Suppressor macrophage treated with lipopolysaccharide for 4 hours (primary cell): ENCODE measurements at places on chromosomes 4 and X.

DNA sequence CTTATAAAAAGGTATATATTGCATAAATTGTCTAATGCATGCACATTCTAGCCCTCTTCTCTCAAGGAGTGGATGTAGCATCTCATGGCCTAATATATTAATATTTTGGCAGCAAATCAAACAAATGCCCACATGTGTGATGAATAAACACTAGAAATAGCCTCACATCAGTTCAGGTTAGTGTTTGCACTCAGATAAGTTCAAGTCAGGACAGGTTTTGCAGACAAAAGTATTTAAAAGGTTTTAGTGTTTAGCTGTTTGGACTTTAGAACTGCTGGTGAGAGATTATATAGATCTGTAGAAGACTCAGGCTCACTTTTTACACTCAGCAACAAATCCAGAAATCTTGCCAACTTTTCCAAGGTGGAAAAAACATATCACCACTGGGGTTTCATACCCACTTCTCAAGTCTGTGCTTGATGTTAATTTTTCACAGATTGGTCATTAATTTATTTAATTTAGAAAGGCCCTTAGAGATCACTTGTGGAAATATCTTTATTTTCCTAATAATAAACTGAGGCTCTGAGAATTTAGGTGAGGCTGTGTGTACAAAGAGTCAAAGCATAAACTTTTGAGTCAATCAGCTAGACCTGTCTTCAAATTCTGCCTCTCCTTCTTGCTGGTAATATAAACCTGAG, 362.6 kb downstream of the GASK1B start:
- no peak for DNase-seq

- no peak for DNase-seq
Observed at GRCh38 chr4:72341432-72341820, 227.6 kb downstream of the ADAMTS3 start.

GRCh38 chr4:11700751-11701226, 272.1 kb upstream of the HS3ST1 start:
- DNase-seq, result no peak

DNA sequence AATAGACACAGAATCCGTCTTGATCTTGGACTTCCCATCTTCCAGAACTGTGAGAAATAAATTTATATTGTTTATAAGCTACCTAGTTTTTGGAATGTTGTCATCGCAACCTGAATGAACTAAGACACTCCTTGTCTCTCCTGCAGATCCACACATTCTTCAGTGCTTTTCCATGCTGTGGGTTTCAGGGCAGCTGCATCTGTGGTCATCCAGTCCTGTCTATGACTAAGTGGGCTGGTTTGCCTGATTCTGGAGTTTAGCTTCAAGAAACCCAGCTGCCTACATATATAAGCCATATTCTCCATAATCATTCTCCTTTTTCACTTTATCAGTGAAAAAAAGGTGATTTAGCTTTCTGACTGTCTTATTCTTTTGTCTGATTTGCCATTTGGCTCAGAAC, 170.3 kb upstream of the KIT start:
- no peak for DNase-seq

DNA sequence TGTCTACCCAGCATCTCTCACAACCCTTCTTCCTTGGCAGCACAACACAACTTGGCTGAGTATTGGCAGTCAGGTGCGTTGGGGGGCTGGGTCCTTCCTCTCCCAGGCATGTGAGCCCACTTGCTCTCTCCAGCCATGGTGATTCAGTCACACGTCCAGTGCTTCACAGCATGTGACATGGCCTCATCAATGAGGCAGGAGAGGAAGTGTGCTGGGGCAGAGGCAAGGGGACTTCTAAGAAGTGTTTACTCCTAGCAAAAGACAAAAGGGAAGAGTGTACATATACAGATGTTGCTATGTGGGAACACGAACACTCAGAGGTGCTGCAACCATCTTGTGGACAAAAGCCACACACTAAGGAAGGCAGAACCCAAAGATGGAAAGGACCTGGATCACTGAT, 380.8 kb downstream of the FBXW7 start:
- peak; percentile 59 for DNase-seq

DNA sequence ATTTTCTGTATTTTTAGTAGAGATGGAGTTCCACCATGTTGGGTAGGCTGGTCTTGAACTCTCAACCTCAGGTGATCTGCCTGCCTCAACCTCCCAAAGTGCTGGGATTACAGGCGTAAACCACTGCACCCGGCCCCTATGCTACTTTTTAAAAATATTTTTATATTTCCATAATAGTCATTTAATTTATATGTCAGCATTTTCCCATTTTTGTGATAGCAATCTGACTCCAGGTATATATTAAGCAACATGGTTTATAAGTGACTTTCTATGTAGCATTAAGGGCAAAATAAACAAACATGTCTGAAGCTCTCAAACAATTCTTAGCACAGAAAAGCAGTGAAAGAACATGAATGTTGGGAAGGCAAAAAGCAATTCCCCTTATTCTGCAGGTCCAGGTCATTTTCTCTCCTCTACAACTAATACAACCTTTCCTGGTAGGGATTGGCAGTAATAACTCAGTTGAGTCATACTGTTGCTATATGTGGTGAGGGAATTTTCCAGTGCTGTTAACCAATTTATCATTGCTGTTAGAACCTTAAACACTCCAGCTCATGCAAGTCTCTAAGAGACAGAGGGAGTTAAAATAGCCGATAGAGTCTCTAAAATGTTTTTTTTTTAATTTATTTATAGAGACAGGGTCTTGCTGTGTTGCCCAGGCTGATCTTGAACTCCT, 24.0 kb downstream of the SMIM14 start:
- DNase-seq, result peak; percentile 21
